Stimulated activated CD4-positive, alpha-beta T cell treated with anti-CD3 and anti-CD28 coated beads, Interleukin-4, amount 100 ng/mL, for 4 hours (primary cell): ENCODE measurements at places on chromosomes 12 and 14.

GRCh38 chr12:89236237-89236636 is 116.1 kb downstream of the DUSP6 start:
- no peak for DNase-seq

- DNase-seq = no peak
Observed at GRCh38 chr12:98771811-98772752, 127.0 kb downstream of the APAF1 start.

- no peak for DNase-seq
Observed at GRCh38 chr12:69657376-69658137, 41.5 kb downstream of the BEST3 start.

DNA sequence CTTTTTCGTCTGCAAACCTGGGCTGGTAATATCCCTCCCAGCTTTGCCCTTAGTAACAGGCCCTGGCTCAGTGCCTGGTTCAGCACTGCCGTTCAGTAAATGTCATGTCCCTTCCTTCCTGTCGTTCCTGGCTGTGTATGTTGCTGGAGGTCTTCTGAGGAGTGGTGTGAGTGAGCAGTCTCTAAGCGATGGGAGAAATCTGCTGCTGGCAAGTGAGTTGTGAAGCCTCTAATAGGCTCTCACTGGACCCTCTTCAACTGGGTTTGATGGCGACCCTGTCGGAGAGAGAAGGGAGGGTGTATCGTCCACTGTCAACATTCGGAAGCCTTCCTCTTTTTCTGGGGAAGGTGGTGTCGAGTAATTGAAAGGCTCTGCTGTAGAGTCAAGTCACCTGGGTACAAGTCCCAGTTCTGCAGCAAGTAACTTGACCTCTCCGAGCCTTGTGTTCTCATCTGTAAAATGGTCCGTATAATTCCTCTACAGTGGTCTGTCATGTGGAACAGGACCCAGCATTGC is 62.8 kb downstream of the HRK start:
- DNase-seq = no peak

DNA sequence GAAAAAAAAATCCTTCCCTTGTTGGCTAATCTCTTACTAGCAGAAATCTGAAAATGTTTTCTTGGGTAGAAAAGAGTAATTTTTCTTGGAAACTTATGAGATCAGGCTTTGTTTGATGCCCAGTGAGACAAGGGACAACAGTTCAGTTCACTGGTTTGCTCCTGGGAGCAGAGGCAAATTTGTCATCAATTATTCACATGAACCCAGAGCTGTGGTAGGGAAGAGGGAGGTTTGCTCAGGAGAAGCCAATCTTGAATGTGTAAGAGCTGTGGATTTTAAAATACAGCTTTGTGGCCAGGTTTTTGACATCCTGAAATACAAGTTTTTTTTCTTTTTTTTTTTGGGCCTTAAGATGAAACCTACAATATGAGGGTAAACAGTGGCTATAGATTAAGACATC is 426.6 kb downstream of the ATP23 start:
- no peak for DNase-seq

DNA sequence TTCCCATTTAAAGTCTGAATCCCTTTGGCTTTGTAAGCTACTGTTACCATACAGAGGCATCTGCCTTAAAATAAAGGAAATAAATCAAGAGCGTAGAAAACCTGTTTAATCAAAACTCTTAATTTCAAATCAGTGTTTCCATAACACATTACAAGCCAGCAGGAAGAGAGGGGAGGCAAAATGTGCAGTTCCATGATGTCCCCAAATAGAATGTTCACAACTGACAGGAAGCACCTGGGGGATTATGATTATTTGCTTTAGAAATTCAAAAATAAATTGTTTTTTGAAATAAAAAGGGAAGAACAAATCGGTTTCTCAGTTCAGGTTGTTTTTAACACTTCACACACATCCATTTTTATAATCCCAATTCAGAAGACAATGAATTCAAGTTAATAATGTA is 21.4 kb downstream of the SOCS2 start:
- DNase-seq = no peak

DNA sequence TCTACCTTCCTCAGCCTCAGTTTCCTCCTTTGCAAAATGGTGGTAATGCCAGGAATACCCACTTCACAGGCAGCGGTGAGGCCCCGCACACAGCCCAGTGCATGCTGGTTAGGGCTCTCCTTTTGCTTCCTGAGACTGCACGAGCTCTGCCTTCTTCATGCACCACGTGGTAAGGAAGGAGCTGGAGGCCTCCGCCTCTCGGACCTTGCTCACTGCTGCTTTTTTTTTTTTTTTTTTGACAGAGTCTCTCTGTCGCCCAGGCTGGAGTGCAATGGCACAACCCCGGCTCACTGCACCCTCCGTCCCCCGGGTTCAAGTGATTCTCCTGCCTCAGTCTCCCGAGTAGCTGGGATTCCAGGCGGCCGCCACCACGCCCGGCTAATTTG is 18.1 kb downstream of the TAMALIN start:
- peak; percentile 45 for DNase-seq

DNA sequence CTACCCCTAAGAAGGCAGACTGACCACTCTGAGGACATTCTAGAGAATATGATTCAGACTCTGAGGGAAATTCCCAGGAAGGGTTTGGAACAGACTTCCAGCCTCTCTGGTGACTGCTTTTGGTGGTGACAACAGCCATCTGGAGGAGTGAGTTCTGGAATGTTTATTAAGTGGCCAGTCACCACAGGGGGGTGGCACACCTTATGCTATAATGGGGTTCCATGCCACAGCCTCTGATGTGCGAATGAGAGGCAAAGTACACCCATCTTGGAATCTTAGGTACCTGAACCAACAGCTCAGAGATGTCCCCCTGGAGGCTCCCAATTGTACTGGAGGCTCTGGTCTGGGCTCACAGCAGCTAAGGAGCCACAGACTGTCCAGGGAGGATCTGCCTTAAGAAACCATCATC is 9.5 kb upstream of the TINF2 start:
- no peak for DNase-seq
